ENCODE measurements at places on chromosomes 11 and 22.

GRCh38 chr11:61141601-61142028 is 19.6 kb downstream of the VPS37C start:
- DNase-seq, result no peak

- DNase-seq, result no peak
Observed at GRCh38 chr11:17751558-17751957, 17.0 kb downstream of the KCNC1 start.

DNA sequence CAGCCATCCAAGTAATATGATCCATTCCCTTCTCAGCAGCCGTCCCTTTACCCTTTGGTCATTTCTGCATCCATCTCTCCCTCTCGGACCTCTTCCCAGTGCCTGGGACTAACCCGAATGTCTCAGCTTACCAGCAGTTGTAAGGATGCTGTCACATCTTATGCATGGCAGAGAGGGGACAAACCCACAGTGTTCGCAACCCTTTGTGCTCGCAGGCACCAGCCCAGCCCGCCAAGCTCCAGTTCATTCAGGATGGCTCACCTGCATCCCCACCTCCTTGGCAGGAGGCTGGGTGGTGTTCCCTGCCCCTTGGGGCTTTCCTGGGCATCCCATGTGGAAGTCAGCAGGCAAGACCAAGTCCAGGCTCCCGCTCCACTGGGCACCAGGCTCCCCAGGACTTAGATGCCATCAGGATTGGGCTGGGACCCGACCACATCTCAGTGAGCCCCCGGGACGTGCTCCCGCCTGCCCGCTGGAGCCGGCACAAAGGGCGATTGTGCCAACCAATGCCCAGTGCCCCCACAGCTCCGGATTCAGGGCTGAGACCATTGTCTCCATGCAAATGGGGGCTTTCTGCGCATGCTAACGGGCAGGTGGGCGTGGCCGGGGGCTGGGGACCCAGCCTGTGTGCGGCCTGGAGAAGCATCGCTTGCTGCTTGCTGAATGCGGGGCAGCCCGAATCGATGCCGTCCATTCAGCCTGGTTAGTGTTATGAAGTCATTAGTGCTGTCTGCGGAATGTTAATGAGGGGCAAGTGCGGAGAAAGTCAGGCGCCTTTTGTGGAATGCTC is 108.6 kb downstream of the KCNQ1OT1 start:
- peak; percentile 6 for DNase-seq

GRCh38 chr11:12815931-12816494 is 141.8 kb downstream of the TEAD1 start:
- no peak for DNase-seq

DNA sequence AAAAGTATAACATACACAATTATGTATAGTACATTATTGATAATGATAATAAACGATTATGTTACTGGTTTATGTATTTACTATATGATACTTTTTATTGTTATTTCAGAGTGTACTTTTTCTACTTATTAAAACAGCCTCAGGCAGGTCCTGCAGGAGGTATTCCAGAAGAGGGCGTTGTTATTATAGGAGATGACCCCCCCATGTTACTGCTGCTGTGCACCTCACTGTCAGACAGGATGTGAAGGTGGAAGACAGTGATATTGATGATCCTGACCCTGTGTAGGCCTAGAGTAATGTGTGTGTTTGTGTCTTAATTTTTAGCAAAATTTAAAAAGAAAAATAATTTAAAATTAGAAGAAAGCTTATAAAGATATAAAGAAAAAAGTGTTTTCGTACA is 57.6 kb downstream of the REXO2 start:
- no peak for DNase-seq

DNA sequence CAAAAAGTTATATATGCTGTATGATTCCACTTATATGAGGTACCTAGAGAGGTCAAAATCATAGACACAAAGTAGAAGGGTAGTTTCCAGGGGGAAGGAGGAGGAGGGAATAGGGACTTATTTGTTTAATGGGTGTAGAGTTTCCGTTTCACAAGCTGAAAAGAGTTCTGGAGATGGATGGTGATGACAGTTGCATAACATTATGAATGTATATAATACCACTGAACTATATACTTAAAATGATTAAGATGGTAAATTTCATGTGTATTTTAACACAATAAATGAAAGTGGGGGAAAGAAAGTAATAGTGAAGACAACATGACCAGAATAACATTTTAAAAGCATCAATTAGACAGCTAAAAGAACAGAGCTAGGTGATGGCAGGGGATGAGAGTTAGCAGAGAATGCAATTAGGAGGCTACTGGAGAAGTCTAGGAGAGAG is 51.2 kb downstream of the MRTFA start:
- DNase-seq, result no peak

GRCh38 chr22:27489178-27489675 is 312.3 kb downstream of the MN1 start:
- no peak for DNase-seq

DNA sequence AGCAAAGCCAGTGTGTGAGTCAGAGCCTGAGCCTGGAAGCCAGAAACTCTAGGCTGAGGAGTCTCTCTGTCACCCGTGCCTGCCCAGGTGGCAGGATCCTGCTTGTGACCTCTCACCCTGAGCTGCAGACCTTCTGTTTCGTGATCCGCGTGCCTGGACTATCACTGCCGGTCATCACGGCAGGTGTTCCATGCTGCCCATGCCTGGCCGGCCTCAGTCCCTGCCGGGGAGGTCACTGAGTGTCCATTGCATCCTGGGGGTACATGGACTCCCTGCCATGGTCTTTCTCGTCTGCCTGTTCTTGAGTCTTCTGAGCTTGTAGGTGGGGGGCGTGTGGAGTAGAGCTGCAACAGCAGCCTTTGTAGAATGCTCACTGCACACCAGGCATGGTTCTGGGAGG is 1032.4 kb downstream of the TBC1D22A start:
- DNase-seq, result no peak

Data from omental fat pad (tissue), 4 donors.